Caco-2 (cell line): ENCODE measurements at places on chromosomes 2 and 18. TPM values are rescaled to one million over a fixed set of nuclear protein-coding genes. Genes with fewer than 3 reads are reported as not detected.

The ECEL1 gene
- total RNA-seq = 6.4 and 8.9 TPM in 2 replicates

The ACMSD gene
- not detected in 2 replicates for total RNA-seq

The GRB14 gene
- total RNA-seq = 10.1 and 12.7 TPM in 2 replicates

The STARD6 gene
- total RNA-seq = not detected in 2 replicates

The C2orf72 gene
- total RNA-seq = 90.5 and 105 TPM in 2 replicates

The DES gene
- total RNA-seq = 0.86 TPM in 1 of 2 replicates, not detected in the other

The PIGN gene
- total RNA-seq = 22.8 and 23.4 TPM in 2 replicates

The KIAA2012 gene
- total RNA-seq = 0.27 and 0.37 TPM in 2 replicates

The FSHR gene
- total RNA-seq = 0.41 and 1.0 TPM in 2 replicates

The SLC9A4 gene
- 1.2 and 1.4 TPM in 2 replicates for total RNA-seq

The UGT1A3 gene
- 0.64 and 0.65 TPM in 2 replicates for total RNA-seq

The POTEJ gene
- not detected in 2 replicates for total RNA-seq

The KIF5C gene
- 1.1 and 1.5 TPM in 2 replicates for total RNA-seq

The GDF7 gene
- 1.7 and 1.8 TPM in 2 replicates for total RNA-seq

The EVX2 gene
- 0.07 TPM in 1 of 2 replicates, not detected in the other for total RNA-seq

The FAM228A gene
- total RNA-seq = not detected in 2 replicates

The CRYGD gene
- total RNA-seq = not detected in 2 replicates

The KCNK3 gene
- 0.09 and 0.36 TPM in 2 replicates for total RNA-seq

The TBR1 gene
- total RNA-seq = 0.07 and 0.11 TPM in 2 replicates

The TFPI gene
- 31.0 and 40.2 TPM in 2 replicates for total RNA-seq

The ANKRD29 gene
- total RNA-seq = 7.3 and 8.2 TPM in 2 replicates

The CFC1 gene
- not detected in 2 replicates for total RNA-seq

The UGT1A5 gene
- 1.00 and 1.2 TPM in 2 replicates for total RNA-seq

The ST3GAL5 gene
- 3.4 and 4.1 TPM in 2 replicates for total RNA-seq

The LRRFIP1 gene
- 37.1 and 40.8 TPM in 2 replicates for total RNA-seq

The TTN gene
- total RNA-seq = 9.3 and 11.0 TPM in 2 replicates

The ABCG5 gene
- not detected in 2 replicates for total RNA-seq

The HRH4 gene
- total RNA-seq = not detected in 2 replicates

The PDCD1 gene
- total RNA-seq = not detected in 2 replicates

The APCDD1 gene
- total RNA-seq = 1.5 and 2.0 TPM in 2 replicates

The RUFY4 gene
- total RNA-seq = not detected in 2 replicates

The RNF152 gene
- total RNA-seq = 2.1 and 2.4 TPM in 2 replicates

The NEURL3 gene
- 3.1 and 4.2 TPM in 2 replicates for total RNA-seq

The ALPP gene
- total RNA-seq = 4.9 and 5.8 TPM in 2 replicates

The EPB41L3 gene
- 7.1 and 8.7 TPM in 2 replicates for total RNA-seq

The PCARE gene
- not detected in 2 replicates for total RNA-seq

The BCL2 gene
- 6.3 and 6.5 TPM in 2 replicates for total RNA-seq

The TNS1 gene
- 16.1 and 16.9 TPM in 2 replicates for total RNA-seq

The SCYGR4 gene
- not detected in 2 replicates for total RNA-seq

The OSGEPL1 gene
- 5.0 and 5.3 TPM in 2 replicates for total RNA-seq

The GKN2 gene
- not detected in 2 replicates for total RNA-seq

The IL36A gene
- total RNA-seq = not detected in 2 replicates

The TP53I3 gene
- total RNA-seq = 24.8 and 28.1 TPM in 2 replicates

The POTEI gene
- total RNA-seq = 7.0 and 7.3 TPM in 2 replicates

The DPYSL5 gene
- total RNA-seq = 0.74 and 2.4 TPM in 2 replicates

The HAAO gene
- total RNA-seq = 44.1 and 47.5 TPM in 2 replicates

The SERPINB13 gene
- total RNA-seq = not detected in 2 replicates

The VSNL1 gene
- 0.43 and 0.60 TPM in 2 replicates for total RNA-seq

The GPBAR1 gene
- 0.29 and 0.44 TPM in 2 replicates for total RNA-seq

The ALK gene
- 0.11 TPM in 1 of 2 replicates, not detected in the other for total RNA-seq
